DMS79 (cell line): ENCODE measurements at places on chromosomes 1 and 21.

DNA sequence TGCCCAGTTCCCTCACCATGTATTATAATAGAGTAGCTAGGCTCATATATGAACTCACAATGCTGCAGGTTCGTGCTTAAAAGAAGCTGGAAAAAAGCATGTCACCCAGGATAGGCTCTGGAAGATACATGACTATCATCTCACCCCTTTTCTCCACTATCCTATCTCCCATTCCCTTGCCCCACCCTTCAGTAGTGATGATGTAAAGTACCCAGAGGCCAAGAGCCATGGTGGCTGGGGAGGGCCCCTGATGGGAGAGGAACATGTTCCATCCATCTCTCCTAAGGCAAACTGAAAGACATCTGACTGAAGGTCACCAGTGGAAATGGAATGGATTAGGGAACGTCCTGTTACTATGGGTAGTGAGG, 20.3 kb upstream of the RBBP5 start:
- DNase-seq = no peak

- DNase-seq = no peak
Observed at GRCh38 chr1:33560680-33561079, 88.2 kb downstream of the ZSCAN20 start.

DNA sequence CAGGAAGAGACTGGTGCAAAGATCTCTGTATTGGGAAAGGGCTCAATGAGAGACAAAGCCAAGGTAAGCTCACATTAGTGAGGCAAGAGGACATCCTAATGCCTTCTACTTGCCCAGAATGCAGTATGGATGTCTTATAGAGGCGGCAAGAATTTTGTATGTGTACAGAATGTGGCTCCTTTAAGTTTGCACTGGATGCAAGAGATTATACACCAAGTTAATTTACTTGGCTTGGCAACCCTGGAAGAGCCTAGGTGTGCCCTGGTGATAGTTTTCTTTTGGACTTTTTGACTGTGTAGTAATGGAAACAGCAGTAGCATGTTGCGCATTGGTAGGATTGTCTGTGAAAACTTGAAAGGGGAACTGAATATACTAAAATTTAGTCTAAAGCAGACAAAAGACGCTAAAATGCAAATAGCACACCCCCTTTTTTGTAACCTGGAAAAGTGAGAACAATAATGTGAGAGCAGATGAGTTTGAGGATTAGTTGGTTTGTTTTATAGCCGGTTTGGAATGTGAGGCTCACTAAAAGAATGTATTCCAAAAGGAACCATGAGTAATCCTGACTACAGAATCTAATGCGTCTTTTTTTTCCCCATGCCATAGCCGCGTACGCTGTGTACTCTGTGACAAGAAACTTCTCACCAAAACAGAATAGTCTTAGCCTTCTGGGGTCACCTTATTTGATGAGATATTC, 18.1 kb downstream of the KHDRBS1 start:
- no peak for DNase-seq

- peak; percentile 30 for DNase-seq
Observed at GRCh38 chr1:3891329-3891865, 8.7 kb downstream of the C1orf174 start.

DNA sequence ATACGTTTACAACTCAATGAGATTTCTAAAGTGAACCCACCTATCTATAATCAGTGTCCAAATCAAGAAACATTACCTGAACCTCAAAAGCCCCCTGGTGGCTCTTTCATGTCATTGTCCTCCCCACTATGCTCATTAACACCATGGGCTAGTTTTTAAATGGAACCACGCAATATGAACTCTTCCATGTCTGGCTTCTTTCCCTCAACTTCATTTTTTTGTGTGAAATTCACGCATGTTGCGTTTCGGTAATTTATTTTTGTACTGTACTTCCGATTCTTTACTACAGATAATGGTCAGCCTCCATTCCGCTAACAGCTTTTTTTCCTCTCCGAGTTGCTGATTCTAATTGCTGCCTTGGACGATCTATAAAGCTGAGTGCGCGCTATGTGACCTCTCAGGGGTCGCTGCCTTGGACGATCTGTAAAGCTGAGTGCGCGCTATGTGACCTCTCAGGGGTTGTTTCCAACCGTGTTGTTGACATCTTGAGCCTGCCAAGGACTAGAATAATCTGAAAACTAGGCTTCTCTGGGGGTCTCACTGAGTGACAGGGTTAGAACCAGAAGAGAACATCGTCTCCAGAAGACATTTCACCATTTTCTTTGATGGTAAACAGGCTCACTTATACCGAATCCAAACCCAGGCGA, 1.1 kb upstream of the CACYBP start:
- DNase-seq = peak; percentile 64

DNA sequence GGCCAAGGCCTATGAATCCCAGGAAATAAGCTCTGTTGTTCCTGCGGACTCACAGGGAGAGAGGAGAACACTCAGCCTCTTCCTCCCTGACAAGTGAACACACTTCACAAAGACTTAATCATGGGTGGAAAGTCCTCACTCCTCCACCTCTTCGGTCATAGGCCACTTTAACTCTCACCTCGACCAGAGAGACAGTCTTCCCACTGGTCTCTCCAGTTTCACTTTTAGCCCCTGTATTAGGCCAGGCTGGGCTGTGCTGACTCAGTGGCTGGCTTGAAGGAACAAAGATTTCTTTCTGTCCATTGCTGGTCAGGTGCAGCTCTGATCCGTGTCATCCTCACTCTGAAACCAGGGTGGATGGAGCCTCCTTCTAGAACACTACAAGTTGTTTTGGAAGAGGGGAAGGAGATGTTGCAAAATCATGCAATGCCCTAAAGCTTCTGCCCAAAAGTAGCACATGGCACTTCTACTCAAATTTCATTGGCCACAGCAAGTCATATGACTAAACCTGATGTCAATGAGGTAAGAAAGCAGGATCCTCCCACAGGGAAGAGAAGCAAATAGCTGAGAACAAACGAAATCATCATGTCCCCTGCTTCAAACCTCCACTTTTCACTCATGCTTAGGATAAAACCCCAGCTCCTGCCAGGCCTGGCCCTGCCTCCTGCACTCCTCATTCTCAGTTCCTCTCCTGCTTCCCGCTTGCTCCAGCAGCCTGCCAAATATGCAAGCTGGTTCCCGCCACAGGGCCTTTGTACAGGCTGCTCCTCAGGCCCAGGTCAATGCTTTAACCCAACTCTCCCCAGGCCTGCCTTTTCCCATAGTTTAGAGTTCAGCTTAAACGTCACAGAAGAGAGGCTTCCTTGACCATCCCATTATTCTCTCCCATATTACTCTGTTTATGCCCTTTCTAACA, 150.5 kb upstream of the RUNX3 start:
- DNase-seq = no peak

GRCh38 chr1:9592510-9593075, 3.9 kb downstream of the TMEM201 start:
- no peak for DNase-seq

GRCh38 chr1:204659056-204659455, 26.5 kb downstream of the LRRN2 start:
- peak; percentile 77 for DNase-seq

GRCh38 chr1:84166797-84167196, 22.7 kb downstream of the PRKACB start:
- DNase-seq = no peak

DNA sequence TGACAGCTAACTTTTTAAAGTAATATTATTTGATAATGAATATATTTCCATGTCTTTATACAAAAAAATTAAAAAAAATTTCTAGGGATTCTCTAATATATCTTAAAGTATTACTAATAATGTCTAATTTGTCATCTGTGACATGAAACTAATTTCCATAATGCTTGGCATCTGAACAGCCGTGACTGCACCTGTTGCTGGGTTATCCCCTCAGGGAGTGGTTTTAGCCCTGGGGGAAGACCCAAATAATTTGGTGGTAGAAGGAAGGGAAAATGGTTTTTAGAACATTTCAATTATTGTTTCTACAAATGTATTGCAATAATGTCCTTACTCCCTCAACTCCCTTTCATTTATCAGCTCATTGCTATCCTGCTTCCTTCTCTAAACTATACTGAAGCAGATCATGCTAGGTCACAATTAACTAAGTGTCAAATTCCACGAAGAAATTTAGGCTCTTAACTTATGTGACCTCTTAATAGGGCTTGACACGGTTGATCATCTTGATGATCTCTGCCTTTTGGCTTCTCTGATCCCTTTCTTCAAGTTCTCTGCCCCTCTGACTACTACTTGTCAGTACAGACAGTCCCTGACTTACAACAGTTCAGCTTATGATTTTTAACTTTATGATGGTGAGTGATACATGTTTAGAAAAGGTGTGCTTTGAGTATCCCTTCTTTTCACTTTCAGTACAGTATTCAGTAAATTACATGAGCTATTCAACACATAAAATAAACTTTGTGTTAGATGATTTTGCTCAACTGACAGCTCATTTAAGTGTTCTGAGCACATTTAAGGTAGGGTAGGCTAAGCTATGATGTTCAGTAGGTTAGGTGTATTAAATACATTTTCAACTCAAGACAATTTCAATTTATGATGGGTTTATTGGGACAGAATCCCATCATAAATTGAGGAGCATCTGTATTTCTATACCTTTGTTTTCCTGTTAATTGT, 26.4 kb upstream of the DPH5 start:
- no peak for DNase-seq

GRCh38 chr1:25800703-25801377, 847 bp downstream of the SELENON start:
- no peak for DNase-seq
